ENCODE measurements at places on chromosomes 5 and 9.

DNA sequence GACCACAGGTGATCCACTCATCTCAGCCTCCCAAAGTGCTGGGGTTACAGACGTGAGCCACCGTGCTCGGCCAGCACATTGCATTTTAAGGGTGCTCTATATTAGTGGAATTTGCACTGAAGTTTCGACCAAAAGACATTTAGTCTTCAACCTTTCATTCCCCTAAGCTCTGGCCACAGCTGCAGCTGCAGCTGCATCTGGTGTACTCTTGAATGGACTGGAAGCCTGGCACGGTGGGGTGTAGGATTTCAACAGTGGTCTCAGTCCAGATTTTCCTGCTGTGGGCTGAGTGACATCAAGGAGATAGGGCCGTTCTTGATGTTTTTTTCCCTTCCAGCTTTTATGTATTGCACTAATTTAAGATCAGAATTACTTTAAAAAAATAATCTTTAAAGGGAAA, 255.2 kb downstream of the PDZD2 start:
- H3K36me3 ChIP-seq: peaks cover 8% of the 10 kb centered on the region
- no peaks in the 10 kb centered on the region for H3K27me3 ChIP-seq
- H3K27ac ChIP-seq: no peak overlapping the region
- H3K4me1 ChIP-seq: peaks cover 20% of the 10 kb centered on the region

- H3K4me3 ChIP-seq: no peak overlapping the region
- peaks cover 9% of the 10 kb centered on the region for H3K27me3 ChIP-seq
- H3K27ac ChIP-seq: no peak overlapping the region
- peaks cover 4% of the 10 kb centered on the region for H3K36me3 ChIP-seq
- DNase-seq: no peak
Measured at GRCh38 chr9:120383611-120383998, 196.4 kb downstream of the CDK5RAP2 start.

GRCh38 chr5:38258319-38259061, at the start of gene EGFLAM:
Gene EGFLAM, plus strand, starts transcription at chr5:38258559. Its CDS starts 196 bp downstream, at chr5:38258755.
- H3K4me1 ChIP-seq: peaks cover 11% of the 10 kb centered on the region
- peaks cover 8% of the 10 kb centered on the region for H3K27me3 ChIP-seq
- H3K4me3 ChIP-seq: peak within 1 kb of the TSS; percentile 88
- H3K36me3 ChIP-seq: no peaks in the 10 kb centered on the region
- peak; percentile 53 for DNase-seq

DNA sequence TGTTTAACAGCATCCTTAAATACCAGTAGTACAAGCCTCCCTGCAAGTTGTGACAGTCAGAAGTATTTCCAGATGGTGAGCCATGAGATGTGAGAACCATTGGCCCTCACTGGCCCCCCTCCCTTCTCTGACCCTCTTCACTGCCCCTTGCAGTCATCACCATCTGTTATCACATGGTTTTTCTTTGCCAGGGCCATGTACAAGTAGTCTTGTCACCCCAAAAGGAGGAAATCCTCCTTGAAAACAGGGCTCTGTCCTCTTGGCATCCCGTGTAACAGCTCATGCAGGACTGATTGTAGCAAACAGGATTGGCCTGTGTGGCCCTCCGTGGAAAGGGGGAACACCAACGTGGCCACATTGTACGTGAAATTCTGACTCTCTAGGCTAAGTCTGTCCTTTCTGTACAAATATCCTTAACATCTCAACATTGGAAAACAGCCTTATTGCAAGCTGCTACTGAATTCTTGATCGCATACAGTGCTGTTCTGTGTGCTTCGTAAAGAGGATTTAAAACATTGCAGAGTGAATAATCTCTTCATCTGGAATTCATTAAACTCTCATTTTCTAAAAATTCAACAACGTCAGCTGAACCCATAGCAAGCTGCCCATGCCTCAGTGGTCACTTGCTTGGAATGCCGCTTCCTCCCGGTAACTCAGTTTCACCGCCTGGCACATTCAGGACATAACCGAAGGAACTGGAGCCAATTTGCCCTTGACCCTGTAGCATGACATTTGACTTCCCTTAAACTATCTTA, 171.7 kb downstream of the ATPSCKMT start:
- no peak overlapping the region for H3K27ac ChIP-seq
- DNase-seq: no peak
- H3K4me1 ChIP-seq: no peaks in the 10 kb centered on the region
- no peaks in the 10 kb centered on the region for H3K36me3 ChIP-seq

GRCh38 chr9:17837965-17838364, 259.1 kb downstream of the SH3GL2 start:
- H3K36me3 ChIP-seq: no peaks in the 10 kb centered on the region
- H3K27me3 ChIP-seq: peaks cover 9% of the 10 kb centered on the region
- DNase-seq: no peak
- H3K27ac ChIP-seq: no peak overlapping the region
- H3K4me1 ChIP-seq: peaks cover 20% of the 10 kb centered on the region

DNA sequence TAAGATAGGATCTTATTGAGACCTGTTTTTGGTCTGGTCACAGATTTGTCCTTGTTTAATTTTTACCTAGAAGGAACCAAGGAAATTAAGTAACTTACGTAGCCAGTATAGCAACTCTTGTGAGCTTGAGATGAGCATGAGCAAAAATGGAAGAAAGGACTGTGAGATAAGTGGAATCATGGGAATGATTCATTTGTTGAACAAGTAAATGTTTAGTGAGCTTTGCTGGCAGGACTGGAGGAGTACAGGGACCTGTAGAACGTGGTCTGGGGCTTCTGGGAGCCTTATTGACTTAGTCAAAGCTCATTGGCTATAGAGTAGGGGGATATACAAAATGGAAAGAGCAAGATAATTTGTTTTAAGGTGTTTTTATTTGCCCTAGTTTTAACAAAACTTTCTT, 3.0 kb downstream of the RAD23B start:
- H3K36me3 ChIP-seq: peaks cover 4% of the 10 kb centered on the region
- peak overlapping the region; percentile 75 for H3K27ac ChIP-seq
- no peak for DNase-seq
- peak overlapping the region; percentile 33 for H3K4me3 ChIP-seq

DNA sequence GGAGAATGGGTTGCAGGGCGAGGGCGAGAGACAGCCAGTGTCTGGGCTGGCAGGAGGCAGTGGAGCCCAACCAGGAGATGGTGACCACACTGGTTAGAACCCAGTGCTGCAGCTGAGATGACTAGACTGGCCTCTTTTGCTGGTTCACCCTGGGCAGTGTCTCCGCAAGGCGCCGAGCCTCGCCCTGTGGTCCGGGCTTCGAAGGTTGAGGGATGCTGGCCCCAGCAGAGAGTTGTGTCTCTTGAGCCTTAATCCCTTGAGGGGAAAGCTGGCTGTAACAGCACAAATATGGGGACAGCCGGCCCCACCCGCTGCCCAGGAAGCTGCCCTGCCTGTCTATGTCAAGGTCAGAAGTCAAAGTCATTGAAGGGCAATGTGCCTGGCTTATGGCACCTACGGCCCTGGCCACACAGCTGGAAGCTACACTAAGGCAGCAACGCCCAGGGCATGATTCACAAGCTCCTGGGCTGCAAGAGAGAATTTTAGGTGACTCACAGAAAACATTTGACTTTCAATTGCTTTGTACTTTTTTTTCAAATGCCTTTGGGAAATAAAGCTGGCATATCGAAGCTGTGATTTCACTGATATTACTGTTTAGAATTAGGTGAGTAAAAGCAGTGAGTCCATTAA, 33.3 kb downstream of the NKX2-5 start:
- H3K36me3 ChIP-seq: peaks cover 3% of the 10 kb centered on the region
- H3K27me3 ChIP-seq: peaks cover 1% of the 10 kb centered on the region
- H3K4me3 ChIP-seq: no peak overlapping the region
- no peak for DNase-seq
- H3K4me1 ChIP-seq: no peaks in the 10 kb centered on the region

GRCh38 chr5:107546719-107547118, 124.0 kb downstream of the EFNA5 start:
- DNase-seq: no peak
- H3K27me3 ChIP-seq: no peaks in the 10 kb centered on the region
- H3K4me3 ChIP-seq: no peak overlapping the region
- no peaks in the 10 kb centered on the region for H3K36me3 ChIP-seq
- H3K4me1 ChIP-seq: peaks cover 9% of the 10 kb centered on the region

GRCh38 chr9:123121457-123121856, 88.0 kb downstream of the GPR21 start:
- H3K36me3 ChIP-seq: peaks cover 5% of the 10 kb centered on the region
- no peaks in the 10 kb centered on the region for H3K4me1 ChIP-seq

- no peak for DNase-seq
- peaks cover 1% of the 10 kb centered on the region for H3K4me1 ChIP-seq
- H3K27ac ChIP-seq: no peak overlapping the region
- no peak overlapping the region for H3K4me3 ChIP-seq
- H3K36me3 ChIP-seq: no peaks in the 10 kb centered on the region
Measured at GRCh38 chr9:130451004-130451390, 6.2 kb downstream of the ASS1 start.

DNA sequence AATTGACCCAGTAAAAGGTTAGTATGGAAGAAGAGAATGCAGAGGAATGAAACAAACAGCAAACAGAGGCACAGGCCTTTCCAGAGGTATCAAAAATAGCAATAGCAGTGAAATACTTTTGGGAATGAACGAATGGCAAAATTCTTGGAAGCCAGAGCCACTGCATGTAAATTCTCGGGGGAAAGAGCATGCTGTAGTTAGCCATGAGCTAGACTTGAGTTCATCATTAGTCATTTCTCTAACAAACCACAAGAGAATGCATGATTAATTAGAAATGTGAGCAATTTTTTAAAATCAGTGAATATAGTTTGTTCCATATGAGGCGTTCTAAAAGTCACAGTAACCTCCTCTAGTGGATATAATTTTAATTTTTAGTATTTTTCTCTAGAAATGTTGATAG, 170.3 kb upstream of the PRR16 start:
- no peaks in the 10 kb centered on the region for H3K36me3 ChIP-seq
- no peak for DNase-seq
- no peaks in the 10 kb centered on the region for H3K27me3 ChIP-seq
- peak overlapping the region; percentile 37 for H3K27ac ChIP-seq
- no peak overlapping the region for H3K4me3 ChIP-seq

DNA sequence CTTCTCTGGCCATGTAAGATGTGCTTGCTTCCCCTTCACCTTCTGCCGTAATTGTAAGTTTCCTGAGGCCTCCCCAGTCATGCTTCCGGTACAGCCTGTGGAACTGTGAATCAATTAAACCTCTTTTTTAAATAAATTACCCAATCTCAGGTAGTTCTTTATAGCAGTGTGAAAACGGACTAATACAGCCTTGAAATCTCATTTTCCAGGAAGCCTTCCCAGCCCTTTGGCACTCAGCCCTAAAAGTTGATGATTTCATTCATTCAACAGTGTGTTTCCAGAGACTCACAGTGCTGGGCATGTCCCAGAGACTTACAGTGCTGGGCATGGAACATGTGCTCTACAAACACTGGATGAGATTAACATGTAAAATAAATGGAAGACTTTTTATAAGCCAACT, 135.8 kb downstream of the DCP2 start:
- no peaks in the 10 kb centered on the region for H3K27me3 ChIP-seq
- H3K4me3 ChIP-seq: no peak overlapping the region
- peaks cover 4% of the 10 kb centered on the region for H3K4me1 ChIP-seq
- H3K27ac ChIP-seq: no peak overlapping the region

- DNase-seq: no peak
- H3K36me3 ChIP-seq: no peaks in the 10 kb centered on the region
- no peak overlapping the region for H3K27ac ChIP-seq
- H3K4me3 ChIP-seq: no peak overlapping the region
Measured at GRCh38 chr5:93993161-93993560, 251.8 kb upstream of the POU5F2 start.
